ENCODE measurements at places on chromosomes 13 and 19.

DNA sequence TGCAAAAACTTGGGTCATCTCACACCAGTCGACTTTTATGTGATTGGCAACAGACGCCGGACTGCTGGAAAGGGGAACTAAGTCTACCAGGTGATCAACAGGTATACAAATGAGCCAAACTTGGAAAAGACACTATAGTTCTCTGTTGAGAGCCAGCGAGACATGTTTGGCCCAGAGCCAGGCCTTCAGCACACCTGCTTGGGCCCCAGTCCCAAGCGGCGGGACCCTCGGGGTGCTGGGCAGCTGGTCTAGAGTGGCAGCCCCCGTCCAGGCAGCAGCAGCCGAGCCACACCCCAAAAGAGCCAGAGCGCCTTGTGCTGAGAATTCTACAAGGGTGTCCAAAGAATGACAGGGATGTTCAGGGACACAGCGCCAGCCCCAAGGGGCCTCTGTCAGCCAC lies 28.0 kb downstream of the NAXD start:
- no peak for DNase-seq

- DNase-seq: no peak
Observed at GRCh38 chr13:100675661-100676129, 1.1 kb upstream of the TMTC4 start.

DNA sequence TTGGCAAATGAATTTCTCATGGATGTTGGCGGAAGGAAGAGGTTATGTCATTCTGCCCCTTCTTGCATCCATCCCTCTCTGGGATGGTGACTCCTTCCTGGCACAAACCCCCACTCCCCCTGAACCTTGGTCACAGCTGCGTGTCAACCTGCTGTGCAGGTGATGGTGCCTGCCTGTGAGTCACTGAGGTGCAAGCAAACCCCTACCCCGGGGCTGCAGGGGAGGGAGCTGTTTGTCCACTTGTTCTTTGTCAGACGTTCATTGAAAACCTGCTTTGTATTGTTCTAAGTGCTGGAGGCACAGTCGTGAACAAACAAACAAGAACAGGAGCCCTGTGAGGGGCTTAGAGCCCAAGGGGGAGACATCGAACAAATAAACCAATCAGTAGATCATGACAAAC lies 2.0 kb upstream of the GAPDHS start:
- DNase-seq: no peak

DNA sequence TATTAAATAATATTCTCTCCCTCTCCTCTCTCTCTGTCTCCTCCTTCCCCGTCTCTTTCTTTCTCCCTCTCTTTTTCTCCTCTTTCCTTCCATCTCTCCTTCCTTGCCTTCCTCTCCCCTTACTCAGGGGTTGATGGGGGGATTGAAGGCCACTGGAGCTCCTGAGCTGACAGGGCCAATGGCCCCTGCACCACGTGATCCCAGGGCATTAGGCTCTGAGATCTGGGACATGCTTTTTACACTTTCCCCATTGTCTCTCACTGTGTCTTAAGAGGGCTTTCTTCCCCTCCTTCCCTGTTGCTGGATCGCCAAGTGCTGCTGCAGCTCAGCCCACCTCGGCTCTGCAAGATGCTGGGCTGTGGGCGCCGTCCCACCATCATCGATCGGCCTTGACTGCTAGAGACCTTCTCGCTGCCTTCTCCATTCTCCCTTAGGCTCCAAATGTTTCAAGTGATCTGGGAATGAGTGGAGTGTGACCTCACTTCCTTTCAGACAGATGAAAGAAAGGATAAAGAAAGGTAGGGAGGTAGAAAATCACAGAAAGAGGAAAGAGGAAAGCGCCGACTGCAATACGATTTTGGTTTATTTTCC lies 42.2 kb downstream of the COL4A1 start:
- DNase-seq: no peak

GRCh38 chr19:18120127-18120526 lies 22.5 kb downstream of the MAST3 start:
- DNase-seq: no peak

GRCh38 chr19:33410915-33411401 lies 37.4 kb downstream of the CEBPG start:
- DNase-seq: no peak

GRCh38 chr19:21902571-21902970 lies 66.6 kb upstream of the ZNF43 start:
- DNase-seq: no peak

GRCh38 chr13:23763318-23763717 lies 125.9 kb downstream of the MIPEP start:
- DNase-seq: no peak

DNA sequence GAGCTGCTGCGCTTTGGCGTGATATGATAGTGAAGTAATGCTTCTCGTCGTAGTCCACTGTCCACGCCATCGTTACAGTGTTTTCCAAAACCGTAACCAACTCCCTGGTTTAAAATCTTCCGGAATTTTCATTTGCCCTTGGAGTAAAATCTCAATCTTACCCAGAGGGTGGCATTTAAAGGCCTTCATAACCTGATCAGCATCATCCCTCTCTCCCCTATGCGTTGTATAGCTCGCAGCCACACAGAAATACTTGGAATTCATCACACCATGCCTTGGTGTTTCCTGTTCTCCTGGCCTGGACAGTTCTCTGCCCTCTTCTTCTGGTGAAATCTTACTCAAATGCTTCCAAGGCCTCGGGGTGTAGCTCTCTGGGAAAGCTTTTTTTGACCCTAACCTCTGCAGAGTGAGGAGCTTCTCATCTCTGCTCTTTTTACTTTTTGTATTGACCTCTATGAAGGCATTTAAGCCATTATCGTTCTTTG lies 839 bp downstream of the MPHOSPH8 start:
- DNase-seq: no peak

- peak; percentile 85 for DNase-seq
Observed at GRCh38 chr13:96053003-96053703, at the start of gene UGGT2. UGGT2 (minus strand) TSS chr13:96053401; CDS start chr13:96053312, 89 bp downstream.

DNA sequence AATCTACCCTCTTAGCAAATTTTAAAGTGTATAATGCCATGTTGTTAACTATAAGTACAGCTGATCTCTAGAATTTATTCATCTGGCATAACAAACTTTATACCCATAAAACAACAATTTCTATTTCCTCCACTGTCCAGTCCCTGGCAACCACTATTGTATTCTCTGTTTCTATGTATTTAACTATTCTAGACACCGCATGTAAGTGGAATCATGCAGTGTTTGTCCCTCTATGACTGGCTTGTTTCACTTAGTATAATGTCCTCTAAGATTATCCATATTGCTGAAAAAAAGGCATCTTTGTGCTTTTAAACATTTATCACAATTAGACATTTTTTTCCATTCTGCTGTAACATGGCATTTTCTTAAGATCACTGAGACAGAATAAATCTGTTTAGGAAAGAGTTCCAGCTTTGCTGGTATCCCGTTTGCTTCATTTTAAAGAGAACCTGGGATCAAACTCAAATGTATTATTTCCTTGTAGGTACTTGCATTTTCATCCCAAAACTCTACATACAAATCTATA lies 1191.0 kb downstream of the SLITRK5 start:
- no peak for DNase-seq

GRCh38 chr13:62320129-62321108 lies 904.8 kb upstream of the PCDH20 start:
- no peak for DNase-seq

- DNase-seq: no peak
Observed at GRCh38 chr13:29479716-29480492, 115.6 kb downstream of the SLC7A1 start.

GRCh38 chr13:98549728-98550317 lies 27.1 kb downstream of the STK24 start:
- no peak for DNase-seq

DNA sequence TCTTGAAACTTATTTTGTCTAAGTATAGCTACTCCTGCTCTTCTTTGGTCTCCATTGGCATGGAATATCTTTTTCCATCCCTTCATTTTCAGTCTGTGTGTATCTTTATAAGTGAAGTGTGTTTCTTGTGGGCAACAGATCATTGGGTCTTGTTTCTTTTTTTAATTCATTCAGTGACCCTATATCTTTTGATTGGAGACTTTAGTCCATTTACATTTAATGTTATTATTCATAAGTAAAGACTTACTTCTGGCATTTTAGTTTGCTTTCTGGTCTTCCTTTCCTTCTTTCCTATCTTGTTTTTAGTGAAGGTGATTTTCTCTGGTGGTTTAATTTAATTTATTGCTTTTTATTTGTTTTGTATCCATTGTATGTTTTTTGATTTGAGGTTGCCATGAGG lies 19.8 kb downstream of the CD70 start:
- DNase-seq: no peak

- DNase-seq: no peak
Observed at GRCh38 chr13:76630629-76631230, 255.5 kb downstream of the KCTD12 start.

- DNase-seq: no peak
Observed at GRCh38 chr13:23505007-23505406, 65.2 kb upstream of the TNFRSF19 start.

DNA sequence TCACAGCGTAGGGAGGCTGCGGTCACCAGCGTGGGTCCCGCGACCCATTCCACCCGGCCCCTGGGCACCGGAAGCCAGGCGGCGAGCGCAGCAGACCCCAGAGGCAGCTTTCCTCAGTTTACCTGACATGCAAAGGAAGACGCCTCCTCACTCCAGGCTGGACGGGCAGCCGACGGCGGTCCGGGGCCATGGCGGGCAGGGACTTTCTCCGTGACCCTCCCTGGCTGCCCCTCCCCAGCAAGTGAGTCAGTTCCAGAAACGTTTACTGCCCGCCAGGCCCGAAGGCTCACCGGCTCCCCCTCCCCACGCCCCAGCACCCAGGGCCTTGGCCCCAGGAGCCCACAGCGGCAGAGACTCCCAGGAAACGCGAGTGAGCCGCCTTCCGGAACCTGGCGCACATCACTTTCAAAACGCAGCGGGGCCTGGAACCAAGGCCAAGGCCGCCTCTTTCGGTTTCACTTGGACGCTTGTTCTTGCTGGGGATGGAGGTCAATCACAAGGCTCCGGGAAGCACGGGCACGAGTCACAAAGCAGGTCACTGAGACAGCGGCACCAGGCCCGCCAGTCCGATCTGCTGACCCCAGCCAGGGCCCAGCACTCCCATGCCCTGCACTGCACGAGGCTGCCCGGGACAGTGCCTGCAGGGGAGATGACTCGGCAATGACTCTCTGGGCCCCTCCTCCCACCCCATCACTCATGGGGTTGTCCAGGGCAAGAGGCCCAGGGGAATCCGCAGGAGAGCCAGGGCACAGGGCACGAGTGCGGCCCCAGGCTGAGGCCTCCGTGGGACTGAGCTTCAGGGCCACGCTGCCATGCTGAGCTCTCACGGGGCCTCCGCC lies 5.3 kb downstream of the SBNO2 start:
- DNase-seq: no peak

GRCh38 chr13:79098596-79098995 lies 307.5 kb downstream of the RBM26 start:
- DNase-seq: no peak

- DNase-seq: no peak
Observed at GRCh38 chr19:33947265-33947964, 150.7 kb downstream of the KCTD15 start.

GRCh38 chr13:76991432-76991795 lies 467 bp upstream of the CLN5 start:
- DNase-seq: peak; percentile 45

- peak; percentile 17 for DNase-seq
Observed at GRCh38 chr19:47446534-47447469, 24.9 kb downstream of the SLC8A2 start.

DNA sequence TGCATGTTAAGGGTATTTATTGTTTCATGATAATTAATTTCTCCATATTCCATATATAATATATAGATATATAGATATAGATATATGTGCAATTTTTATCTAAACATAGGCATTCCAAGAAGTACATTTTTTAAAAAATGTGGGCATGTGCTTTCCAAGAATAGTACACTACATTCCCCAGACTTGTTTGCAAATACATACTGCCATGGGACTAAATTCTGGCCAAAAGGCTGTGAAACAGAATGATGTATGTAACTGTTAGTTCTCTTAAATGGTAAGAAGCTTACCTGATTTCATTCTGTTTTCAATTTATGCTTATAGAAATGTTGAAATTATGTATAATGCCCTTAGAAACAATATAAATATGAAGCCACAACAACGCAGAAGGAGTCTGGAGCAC lies 503.2 kb upstream of the SPRY2 start:
- DNase-seq: no peak

- DNase-seq: no peak
Observed at GRCh38 chr19:8034178-8034525, 18.4 kb upstream of the CCL25 start.

GRCh38 chr19:42501733-42502132 lies 26.5 kb downstream of the CEACAM1 start:
- no peak for DNase-seq

All from CD14-positive monocyte (primary cell).